ENCODE measurements at places on chromosomes 11 and 22.

GRCh38 chr22:47612311-47612910 is 850.0 kb downstream of the TBC1D22A start:
- no peak for DNase-seq

- DNase-seq, result no peak
These were observed 52.8 kb downstream of the WNT11 start for GRCh38 chr11:76153571-76153923.

DNA sequence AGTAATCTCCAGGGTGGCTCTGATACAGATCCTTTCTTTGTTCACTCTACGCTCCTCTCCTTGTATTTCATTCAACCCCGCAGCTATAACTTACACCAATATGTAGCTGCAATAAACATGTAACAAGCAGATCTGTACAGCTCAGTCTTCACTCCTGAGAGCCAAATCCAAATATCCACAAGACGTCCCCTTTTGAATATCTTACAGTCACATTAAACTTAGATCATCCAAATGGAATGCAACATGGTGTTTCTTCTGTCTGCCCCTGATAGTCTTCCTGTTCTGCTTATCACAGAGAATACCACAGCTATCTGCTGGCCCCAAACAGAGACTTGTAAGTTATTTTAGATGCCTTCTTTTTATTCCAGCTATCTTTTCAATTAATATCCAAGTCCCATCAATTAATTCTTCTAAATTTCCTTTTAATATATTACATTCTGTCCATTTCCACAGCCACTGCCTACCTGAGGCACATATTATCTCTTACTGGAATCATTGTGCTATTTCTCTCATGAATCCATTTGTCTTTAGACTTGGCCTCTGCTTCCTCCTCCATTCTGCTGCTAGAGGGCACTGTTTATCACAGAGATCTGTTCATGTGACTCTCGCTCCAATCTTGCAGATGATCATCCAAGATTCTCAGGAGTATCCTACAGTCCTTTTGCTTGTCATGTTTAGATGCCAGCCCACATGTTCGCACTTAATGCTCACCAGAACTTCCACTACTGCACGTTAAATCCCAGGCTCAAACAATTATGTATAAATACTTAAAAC is 908.6 kb downstream of the NTM start:
- DNase-seq, result no peak

- no peak for DNase-seq
These were observed 73.3 kb upstream of the ZBED5 start for GRCh38 chr11:10930972-10931760.

DNA sequence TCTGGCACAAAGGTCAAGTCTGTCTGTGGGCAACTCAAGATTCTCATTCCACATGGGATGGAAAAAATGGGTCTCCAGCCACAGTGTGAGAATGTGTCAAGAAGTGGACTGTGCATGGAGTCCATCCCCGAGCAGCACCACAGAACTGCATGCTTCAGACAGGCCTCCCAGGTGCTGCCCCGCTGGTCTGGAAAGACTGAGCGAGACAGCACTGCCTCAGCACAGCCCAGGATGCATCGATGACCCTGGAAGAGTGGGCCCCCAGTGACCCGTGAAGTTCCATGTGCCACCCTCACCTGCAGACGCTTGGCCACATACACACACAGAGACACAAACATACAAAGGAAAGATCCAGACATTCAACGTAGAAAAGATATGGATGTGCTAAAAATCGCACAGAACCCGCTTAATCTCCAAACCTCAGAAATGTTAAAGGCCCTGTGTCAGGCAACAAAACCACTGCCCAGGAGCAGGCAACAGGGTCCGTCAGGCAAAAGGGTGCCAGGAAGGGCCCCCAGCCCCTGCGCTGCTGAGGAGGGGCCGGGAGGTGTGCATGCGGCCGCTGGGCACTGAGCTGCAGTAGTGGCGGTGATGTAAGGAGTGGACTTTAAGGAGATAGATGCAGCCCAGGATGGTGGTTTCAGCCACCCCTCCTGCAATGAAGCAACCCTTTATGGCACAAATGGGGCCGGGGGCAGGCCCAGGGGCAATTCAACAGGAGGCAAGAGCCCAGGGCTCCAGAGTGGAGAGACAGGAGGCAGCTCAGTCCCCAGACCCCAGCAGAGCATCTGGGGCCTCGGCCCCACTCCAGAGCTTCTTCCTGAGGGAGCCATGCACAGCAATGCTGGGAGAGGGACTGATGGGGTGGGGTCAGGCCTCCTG is 84.7 kb downstream of the DGCR2 start:
- DNase-seq, result no peak

GRCh38 chr11:103420593-103420992 is 311.4 kb downstream of the DYNC2H1 start:
- DNase-seq, result no peak
